ENCODE measurements at places on chromosomes 2 and 18.

DNA sequence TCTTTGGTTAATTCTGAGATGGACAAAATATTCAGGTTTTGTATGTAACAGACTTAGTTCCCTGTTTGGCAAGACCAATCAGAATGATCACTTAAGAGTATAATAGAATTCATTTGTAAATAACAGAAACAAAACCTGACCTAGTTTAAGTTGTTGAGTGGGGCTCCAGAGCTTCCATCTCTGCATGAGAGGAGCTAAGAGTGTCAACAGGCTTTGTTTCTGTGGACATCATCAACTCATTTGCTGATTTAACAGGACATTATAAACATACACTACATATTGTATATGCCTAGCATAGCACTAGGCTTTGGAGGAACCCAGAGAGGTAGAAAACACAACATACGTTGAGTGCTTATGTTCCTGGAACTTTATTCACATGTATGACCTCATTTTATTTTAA is 75.3 kb upstream of the TRIB2 start:
- no peak for DNase-seq

DNA sequence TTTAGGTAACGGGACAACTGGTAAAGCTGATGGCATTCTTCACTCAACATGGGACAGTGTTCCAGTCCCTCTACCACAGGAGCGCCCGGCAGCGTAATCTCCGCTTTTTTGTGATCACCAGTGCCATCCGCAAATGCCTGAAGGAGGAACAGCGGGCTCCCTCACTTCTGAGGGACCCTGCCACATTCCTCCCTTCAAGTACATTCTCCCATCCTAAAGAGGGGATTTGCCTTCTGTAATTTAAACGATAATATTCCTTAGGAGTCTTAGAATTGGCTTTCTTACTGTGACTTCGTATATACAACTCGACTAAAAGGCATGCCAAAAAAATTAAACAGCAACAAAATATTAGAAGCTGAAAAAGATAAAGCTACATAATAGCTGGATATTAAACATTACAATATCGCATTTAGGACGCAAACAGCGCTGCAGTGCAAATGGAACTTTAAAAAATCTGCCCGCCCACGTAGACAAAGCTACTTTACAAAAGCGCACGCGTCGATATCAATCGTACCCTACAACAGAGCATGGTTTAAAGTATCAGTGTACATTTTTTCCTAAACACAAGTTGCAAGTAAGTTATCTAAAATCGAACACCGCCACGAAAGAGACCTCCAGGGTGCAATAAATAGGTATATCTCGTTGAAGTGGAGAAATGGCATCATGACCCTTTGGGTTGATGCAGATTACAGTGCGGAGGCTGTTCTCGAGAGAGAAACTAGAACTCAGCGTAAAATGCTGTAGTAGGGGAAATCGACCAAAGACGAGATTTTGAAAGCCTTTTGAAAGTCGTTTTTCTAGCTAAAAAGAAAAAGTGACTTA is 2.3 kb upstream of the VSNL1 start:
- DNase-seq, result peak; percentile 23

GRCh38 chr2:71962911-71963694 is 184.6 kb downstream of the CYP26B1 start:
- DNase-seq, result peak; percentile 38

GRCh38 chr2:29129586-29130281 is 14.5 kb downstream of the CLIP4 start:
- no peak for DNase-seq

DNA sequence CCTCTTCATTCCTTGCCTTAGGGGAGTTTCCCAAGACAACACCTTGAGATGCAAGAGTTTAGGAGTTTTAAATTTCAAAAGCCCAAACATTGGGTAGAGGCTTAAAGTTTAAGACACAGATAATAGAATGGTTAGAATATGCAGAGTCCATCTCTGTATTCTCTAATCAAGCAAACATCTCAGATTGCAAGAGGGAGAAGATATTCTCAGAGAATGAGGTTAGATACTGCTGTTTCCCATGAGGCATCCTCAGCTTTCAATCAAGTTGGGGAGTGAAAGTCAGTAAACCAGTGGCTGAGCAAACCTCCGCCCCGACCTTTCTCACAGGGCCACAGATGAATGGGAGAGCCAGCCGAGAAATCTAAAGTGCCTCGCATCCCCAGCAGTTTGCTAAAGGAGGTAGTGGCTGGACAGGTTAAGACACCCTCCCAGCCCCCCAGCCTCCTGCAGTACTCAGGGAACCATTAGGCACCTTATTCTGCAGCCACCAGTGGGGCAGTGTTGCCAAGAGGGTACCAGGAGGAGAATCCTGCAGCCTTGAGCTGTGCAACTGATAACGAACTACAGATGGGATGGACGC is 30.0 kb downstream of the FBXO36 start:
- DNase-seq, result no peak

- DNase-seq, result no peak
Observed at GRCh38 chr2:33230195-33230594, 246.3 kb upstream of the RASGRP3 start.

DNA sequence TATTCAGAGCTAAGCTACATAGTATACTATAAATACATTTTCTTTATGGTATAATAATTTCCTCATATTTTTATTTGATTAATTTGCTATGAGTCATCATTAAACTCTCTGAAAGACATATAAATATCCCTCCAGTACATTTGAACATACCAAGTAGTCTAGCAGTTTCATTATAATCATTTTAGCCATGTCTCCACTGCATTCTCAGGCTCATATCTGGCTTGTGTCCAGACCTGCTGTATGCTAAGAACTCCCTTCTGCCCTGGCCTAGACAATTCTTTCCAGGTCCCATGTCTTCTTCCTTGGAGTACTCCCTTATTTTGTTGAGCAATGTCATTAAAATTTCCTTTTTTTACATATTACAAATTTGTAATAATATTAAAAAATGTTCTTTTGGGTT is 16.6 kb upstream of the DYNC1I2 start:
- no peak for DNase-seq

GRCh38 chr2:71730785-71731383 is 277.5 kb downstream of the DYSF start:
- no peak for DNase-seq

GRCh38 chr2:108946442-108946841 is 42.6 kb downstream of the EDAR start:
- no peak for DNase-seq

- DNase-seq, result peak; percentile 41
Observed at GRCh38 chr2:56334622-56335021, 150.8 kb downstream of the CCDC85A start.
